Kidney (tissue), 22 donors: ENCODE measurements at places on chromosomes 1 and 21. TPM values are rescaled to one million over a fixed set of nuclear protein-coding genes. Genes with fewer than 3 reads are reported as not detected.

GRCh38 chr1:205998457-205999241 is 4.5 kb downstream of the RAB7B start:
- no peaks in the 10 kb centered on the region for H3K27me3 ChIP-seq
- H3K4me1 ChIP-seq = no peaks in the 10 kb centered on the region
- H3K27ac ChIP-seq = no peak overlapping the region

DNA sequence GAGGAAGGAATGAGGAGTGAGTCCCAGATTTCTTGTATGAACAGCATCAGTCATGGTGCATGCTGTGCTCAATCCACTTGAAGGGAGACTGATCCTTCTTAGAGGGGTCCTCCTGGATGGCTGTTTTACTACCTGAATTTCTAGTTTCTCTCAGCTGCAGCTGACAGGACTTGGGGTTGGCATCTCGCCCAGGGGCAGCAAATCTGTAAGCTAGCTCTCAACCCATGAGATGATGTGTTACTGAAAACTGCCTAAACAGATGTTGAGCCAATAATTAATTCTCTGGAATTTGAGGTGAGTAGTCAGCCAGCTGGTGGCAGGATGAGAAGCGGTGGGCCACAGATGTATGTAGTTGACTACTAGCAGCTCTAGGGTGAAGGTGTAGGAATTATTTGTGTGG is 19.6 kb downstream of the BACH1 start:
- H3K4me3 ChIP-seq = no peak overlapping the region
- peaks cover 2% of the 10 kb centered on the region for H3K36me3 ChIP-seq
- H3K27ac ChIP-seq = no peak overlapping the region
- peaks cover 20% of the 10 kb centered on the region for H3K4me1 ChIP-seq

The GBP4 gene
- 9.0 TPM for total RNA-seq

The DYNLT5 gene
- 1.4 TPM for total RNA-seq

The OR2M3 gene
- not detected for total RNA-seq

DNA sequence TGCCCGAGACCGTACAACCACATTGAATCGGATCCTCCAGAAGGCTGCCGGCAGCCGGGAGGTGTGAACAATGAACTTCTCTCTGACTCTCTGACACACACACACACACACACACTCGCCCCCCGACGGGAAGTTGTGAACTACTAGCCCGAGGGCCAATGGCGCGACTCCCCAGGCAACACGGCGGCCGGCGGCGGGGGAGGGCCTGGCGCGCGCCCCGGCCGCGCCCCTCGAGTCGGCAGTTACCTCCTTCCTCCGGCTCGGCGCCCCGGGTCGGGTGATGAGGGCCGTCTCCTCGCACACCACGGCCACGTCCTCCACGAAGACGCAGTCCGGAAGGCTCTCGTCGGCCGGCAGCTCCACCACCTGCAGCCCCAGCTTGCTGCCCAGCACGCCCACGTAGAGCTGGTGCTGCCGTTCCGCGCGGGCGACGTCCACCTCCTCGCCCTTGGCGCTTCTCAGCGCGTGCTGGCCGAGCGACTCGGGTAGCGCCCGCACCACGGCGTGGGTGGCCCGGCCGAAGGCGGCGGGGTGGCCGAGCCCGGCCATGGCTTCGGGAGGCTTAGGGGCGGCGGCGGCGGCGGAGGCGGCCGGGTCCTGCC is 361 bp downstream of the DDAH1 start:
- H3K27me3 ChIP-seq = no peaks in the 10 kb centered on the region
- peak; percentile 92 for DNase-seq
- peaks cover 35% of the 10 kb centered on the region for H3K4me1 ChIP-seq
- no peaks in the 10 kb centered on the region for H3K36me3 ChIP-seq
- peak overlapping the region; percentile 82 for H3K4me3 ChIP-seq
- peak overlapping the region; percentile 88 for H3K27ac ChIP-seq

The FAAP20 gene
- total RNA-seq = 69.0 TPM

DNA sequence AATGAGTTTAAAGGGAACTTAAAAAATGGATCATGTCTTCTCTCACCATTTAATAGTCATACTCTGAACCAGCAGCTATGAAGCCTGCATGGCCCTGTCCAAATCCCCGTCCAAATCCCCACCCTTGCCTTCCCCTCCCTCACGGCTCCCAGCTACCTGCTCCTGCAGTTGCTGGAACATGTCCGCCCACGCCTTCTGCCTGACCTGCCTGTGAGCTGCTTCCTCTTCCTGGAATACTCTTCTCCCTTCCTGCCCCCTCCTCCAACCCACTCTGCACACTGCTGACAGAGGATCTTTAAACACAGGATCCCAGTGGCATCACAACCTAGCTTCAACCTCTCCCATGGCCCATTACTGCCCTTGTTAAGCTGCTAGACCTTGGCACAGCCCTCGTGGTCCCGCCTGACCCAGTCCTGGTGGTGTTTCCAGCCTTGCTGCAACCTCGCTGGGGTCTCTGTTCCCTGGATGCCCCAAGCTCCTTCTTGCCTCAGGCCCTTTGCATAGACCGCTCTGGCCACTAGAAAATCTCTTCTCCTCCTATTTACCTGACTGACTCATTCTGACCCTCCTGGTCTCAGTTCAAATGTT is 118.3 kb downstream of the PTPRU start:
- H3K4me1 ChIP-seq = no peaks in the 10 kb centered on the region
- H3K27me3 ChIP-seq = no peaks in the 10 kb centered on the region
- DNase-seq = no peak
- H3K36me3 ChIP-seq = no peaks in the 10 kb centered on the region
- no peak overlapping the region for H3K27ac ChIP-seq

DNA sequence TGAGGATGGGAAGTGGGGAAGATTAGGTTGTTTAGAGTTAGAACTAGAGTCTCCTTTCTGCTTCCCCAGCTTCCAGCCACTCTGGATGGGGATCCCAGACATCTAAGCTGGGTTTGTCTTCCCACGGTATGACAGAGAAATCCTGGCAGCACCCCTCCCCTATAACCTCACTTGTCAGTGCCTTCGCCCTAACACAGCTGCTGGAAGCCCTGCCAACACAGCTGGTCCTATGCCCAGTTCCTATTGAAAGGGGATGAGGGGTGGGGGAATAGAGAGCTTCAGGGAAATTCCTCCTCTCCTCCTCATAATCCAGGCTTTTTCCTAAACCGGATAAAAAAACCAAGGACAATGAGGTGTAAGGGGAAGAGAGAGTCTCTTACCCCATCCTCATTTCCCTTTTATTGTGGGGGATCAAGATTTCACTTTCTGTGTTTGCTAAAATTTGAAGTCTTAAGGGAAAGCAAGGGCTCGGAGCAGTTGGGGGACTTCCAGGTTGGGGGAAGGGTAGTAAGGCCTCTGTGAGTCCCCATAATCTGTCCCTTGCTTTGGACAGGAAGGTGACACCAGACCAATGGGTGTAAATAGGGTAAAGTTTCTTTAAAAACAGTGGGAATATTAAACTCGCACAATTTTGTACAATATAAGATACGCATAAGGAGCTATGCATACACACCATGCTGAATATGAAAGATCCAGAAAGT is 590 bp downstream of the TMOD4 start:
- H3K27ac ChIP-seq = no peak overlapping the region
- H3K27me3 ChIP-seq = no peaks in the 10 kb centered on the region
- no peak overlapping the region for H3K4me3 ChIP-seq
- no peak for DNase-seq
- H3K4me1 ChIP-seq = no peaks in the 10 kb centered on the region

The ADCY10 gene
- 0.22 TPM for total RNA-seq

- no peak for DNase-seq
- no peaks in the 10 kb centered on the region for H3K36me3 ChIP-seq
- H3K27ac ChIP-seq = no peak overlapping the region
- no peak overlapping the region for H3K4me3 ChIP-seq
Observed at GRCh38 chr1:237187842-237188241, 145.9 kb downstream of the RYR2 start.

The NAXE gene
- total RNA-seq = 78.0 TPM

DNA sequence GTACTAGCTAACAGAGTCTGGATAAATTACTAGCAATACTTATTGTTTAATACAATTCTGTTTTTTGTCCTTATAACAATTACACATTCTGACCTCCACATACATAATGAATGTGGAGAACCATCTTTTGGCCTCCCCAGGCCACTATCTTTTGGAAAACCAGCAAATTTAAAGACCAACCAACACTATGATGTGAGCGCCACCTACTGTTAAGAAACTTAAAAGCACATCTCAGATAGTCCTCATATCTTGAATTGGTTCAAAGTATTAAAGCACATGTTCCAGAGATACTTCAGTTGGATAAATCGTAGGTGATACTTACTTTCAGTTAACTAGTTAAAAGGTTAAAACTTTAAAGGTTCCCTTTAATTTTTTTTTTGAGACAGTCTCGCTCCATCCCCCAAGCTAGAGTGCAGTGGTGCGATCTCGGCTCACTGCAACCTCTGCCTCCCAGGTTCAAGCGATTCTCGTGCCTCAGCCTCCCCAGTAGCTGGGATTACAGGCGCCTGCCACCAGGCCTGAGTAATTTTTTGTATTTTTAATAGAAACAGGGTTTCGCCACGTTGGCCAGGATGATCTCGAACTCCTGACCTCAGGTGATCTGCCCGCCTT is 29.3 kb upstream of the USP1 start:
- no peak overlapping the region for H3K27ac ChIP-seq
- H3K36me3 ChIP-seq = no peaks in the 10 kb centered on the region
- DNase-seq = peak; percentile 78
- no peak overlapping the region for H3K4me3 ChIP-seq

DNA sequence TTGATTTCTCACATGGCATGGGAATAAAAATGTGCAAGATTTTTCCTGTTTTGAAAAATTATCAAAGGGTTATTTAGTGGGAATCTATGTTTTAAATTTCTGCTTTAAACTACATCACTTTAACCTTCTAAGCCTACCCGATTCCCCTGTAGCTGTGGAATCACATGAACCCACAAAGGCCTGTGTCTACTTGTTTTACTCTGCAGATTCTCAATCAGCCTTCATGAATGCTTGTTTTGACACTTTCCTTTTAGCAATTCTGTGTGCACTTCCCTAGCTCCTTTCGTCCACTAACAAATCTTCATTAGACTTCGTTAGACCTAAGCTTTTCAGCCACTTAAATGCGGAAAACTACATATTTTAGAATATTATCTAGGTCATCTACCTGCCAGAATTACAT is 56.0 kb upstream of the C1orf21 start:
- H3K4me1 ChIP-seq = peaks cover 5% of the 10 kb centered on the region
- H3K27me3 ChIP-seq = no peaks in the 10 kb centered on the region
- no peak for DNase-seq
- H3K36me3 ChIP-seq = no peaks in the 10 kb centered on the region
- H3K27ac ChIP-seq = no peak overlapping the region
- H3K4me3 ChIP-seq = no peak overlapping the region

- no peak overlapping the region for H3K27ac ChIP-seq
- peaks cover 18% of the 10 kb centered on the region for H3K4me1 ChIP-seq
- no peaks in the 10 kb centered on the region for H3K27me3 ChIP-seq
- no peaks in the 10 kb centered on the region for H3K36me3 ChIP-seq
Observed at GRCh38 chr21:37472581-37472980, 106.0 kb downstream of the DYRK1A start.

The AMY1C gene
- total RNA-seq = not detected

DNA sequence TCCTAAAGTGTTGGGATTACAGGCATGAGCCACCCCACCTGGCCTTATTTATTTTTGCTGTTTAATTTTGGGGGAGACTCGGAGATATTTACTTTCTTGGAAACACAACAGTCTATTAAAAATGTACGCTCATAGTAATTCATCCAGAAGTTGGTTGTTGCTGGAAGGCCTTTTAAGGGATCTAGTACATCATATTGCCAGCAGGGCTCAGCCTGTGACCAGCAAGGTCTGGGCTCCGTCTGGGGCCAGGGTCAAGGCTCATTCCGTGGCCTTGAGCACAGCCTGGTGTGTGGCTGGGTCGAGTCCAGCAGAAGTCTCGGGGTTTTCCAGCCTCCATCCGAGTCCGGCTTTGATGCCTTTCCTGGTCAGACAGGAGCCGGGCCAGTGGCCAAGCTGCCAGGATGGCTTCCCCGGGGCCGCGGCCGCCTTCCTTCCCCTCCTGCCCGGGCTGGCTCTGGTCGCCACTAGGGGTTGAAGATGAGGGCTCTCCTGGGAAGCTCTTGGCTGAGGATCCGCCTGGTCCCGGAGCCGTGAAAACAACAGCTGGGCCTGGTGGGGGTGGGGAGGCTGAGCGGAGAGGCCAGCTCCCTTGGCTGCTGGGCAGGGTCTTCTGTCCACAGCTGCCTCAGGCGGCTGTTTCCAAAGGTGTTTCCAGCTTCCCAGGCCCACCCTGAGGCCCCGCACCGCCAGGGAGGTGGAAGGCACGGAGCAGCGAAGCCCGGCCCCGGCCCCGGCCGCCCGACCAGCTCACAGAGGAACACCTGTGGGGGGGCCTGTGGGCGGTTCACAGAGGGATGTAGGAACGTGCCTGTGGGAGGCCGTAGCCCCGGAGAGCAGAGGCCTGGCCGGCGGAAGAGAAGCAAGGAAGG is 5.1 kb upstream of the VWA1 start:
- no peaks in the 10 kb centered on the region for H3K36me3 ChIP-seq
- peaks cover 29% of the 10 kb centered on the region for H3K4me1 ChIP-seq
- no peaks in the 10 kb centered on the region for H3K27me3 ChIP-seq
- peak overlapping the region; percentile 75 for H3K27ac ChIP-seq
- DNase-seq = peak; percentile 91

GRCh38 chr1:73044241-73045036 is 762.1 kb upstream of the NEGR1 start:
- H3K27me3 ChIP-seq = no peaks in the 10 kb centered on the region
- H3K27ac ChIP-seq = no peak overlapping the region
- no peak for DNase-seq
- no peaks in the 10 kb centered on the region for H3K36me3 ChIP-seq
- H3K4me1 ChIP-seq = no peaks in the 10 kb centered on the region
- no peak overlapping the region for H3K4me3 ChIP-seq

- DNase-seq = no peak
- H3K4me3 ChIP-seq = no peak overlapping the region
- H3K36me3 ChIP-seq = no peaks in the 10 kb centered on the region
Observed at GRCh38 chr1:109959974-109960744, 24.4 kb upstream of the AHCYL1 start.

The HOOK1 gene
- 55.4 TPM for total RNA-seq

The MPL gene
- 0.25 TPM for total RNA-seq

DNA sequence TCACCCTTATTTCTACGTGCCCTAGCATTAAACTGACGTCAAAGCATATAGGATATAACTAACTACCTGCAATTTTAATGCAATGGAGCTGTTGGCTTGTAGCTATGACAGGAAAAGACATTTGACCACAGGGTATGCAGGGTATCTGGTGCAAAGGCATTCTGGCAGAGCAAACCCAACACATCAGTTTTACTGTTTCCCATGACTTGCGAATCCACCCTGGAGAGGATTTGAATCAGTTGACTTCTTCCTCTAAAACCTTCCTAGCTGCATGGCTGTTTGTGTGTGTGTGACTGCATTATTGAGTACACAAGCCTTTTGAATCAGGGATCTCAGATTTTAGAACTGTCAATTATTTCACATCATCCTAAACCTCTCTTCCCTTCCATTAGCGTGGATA is 41.7 kb upstream of the SYT14 start:
- H3K27me3 ChIP-seq = no peaks in the 10 kb centered on the region
- DNase-seq = no peak
- H3K4me3 ChIP-seq = no peak overlapping the region
- no peak overlapping the region for H3K27ac ChIP-seq
- no peaks in the 10 kb centered on the region for H3K4me1 ChIP-seq
- no peaks in the 10 kb centered on the region for H3K36me3 ChIP-seq
